Activated B cell treated with CpG ODN at 0.5 μM for 24 hours (primary cell): ENCODE measurements at places on chromosomes 2 and 18. TPM values are rescaled to one million over a fixed set of nuclear protein-coding genes. Genes with fewer than 3 reads are reported as not detected.

- H3K27ac ChIP-seq, result peak overlapping the region; percentile 97
- no peak for DNase-seq
- H3K36me3 ChIP-seq, result peaks cover 47% of the 10 kb centered on the region
- no peaks in the 10 kb centered on the region for H3K27me3 ChIP-seq
- H3K4me1 ChIP-seq, result peaks cover 52% of the 10 kb centered on the region
Measured at GRCh38 chr18:79458917-79459803, 63.4 kb downstream of the NFATC1 start.

DNA sequence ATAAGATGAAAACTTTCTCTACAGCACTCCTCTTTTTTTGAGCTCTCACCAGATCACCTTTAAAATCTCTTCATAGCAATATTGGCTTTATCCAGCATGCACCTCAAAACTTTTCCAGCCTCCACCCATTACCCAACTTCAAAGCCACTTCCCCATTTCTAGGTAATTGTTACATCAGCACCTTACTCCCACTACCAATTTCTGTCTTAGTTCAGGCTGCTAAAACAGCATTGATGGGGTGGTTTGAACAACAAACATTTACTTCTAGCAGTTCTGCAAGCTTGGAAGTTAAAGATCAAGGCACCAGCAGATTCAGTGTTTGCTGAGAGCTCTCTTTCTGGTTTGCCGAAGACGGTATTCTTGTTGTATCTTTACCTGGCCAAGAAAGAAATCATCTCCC is 114.0 kb upstream of the SLC39A10 start:
- H3K4me3 ChIP-seq, result no peak overlapping the region
- peak overlapping the region; percentile 16 for H3K27ac ChIP-seq
- DNase-seq, result no peak
- H3K4me1 ChIP-seq, result peaks cover 27% of the 10 kb centered on the region
- no peaks in the 10 kb centered on the region for H3K27me3 ChIP-seq

- no peaks in the 10 kb centered on the region for H3K4me1 ChIP-seq
- no peak for DNase-seq
- no peaks in the 10 kb centered on the region for H3K36me3 ChIP-seq
- H3K27me3 ChIP-seq, result peaks cover 15% of the 10 kb centered on the region
Measured at GRCh38 chr2:173669271-173669853, 295.8 kb downstream of the SP3 start.

- no peak overlapping the region for H3K4me3 ChIP-seq
- no peaks in the 10 kb centered on the region for H3K4me1 ChIP-seq
- H3K36me3 ChIP-seq, result peaks cover 45% of the 10 kb centered on the region
- DNase-seq, result no peak
Measured at GRCh38 chr18:79326413-79327198, 69.1 kb upstream of the NFATC1 start.

TAF1B gene
- total RNA-seq, result 26.4 and 28.7 TPM in 2 replicates

PLCL1 gene
- 0.04 TPM in 1 of 2 replicates, not detected in the other for total RNA-seq

MAIP1 gene
- 20.2 and 20.7 TPM in 2 replicates for total RNA-seq
